ENCODE measurements at places on chromosomes 2 and 18.

DNA sequence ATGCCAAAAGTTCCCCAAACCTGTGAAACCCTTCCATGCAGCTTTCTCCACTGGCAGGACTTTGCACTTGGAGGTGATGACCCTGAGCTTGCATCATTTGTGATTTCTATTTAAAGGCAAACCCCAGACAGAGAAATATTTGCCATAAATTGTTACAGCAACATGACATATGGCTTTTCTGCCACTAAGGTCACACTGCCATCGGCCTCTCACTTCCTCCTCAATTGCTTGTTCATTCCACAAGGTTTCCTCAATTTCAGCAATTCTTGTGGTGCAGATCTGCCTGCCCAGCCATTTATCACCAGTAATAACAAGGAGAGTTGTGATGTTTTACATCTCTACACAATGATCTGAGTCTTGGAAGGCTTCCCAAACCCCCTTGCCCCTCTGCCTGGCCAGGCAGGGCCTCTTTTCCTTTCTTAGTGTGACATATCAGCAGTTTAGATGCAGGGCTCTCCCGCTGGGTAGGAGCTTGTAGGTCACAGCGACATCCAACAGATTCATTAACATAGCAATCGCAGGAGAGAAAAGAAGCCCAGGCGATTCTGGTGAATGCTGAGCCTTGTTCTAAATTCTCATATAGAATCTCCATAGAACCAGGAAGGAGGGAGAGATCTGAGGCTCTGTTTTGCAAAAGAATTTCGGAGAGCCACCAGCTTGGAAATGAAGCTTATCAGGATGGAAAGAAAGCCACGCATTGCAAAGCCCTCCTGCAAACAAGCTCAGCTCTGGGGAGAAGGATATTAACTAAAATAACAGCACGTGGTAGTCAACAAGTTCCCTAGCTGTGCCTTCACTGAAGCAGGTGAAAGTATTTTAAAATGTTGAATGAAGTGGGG lies 46.7 kb upstream of the ITGA6 start:
- DNase-seq, result no peak

DNA sequence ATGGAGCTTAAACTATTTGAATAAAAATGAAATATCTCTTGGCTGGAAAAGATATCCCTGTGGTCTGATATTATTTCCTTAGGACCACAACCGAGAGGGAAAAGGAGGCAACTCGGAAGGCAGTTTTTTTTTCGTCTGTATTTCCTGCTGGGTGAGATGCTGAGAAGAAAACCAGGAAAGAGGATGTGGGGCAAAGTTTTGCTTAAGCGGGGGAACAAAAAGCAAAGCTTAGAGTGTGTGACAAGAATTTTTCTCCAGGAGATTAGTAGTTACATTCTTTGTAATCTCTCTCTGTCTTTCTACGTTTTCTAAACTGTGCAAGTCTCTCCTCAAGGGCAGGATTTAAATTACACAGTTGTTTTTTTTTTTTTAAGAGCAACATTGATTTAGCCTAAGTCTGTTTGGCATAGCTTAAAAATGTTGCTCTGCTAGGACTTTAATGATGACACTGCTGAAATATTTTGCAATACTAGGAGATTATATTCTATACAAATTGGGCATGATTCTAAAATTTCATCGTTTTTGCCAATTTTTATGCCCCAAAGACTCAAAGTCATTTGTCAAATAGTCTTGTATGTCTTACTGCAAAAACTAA lies 258.5 kb downstream of the KCNS3 start:
- DNase-seq, result no peak

GRCh38 chr2:226790011-226790410 lies 9.6 kb downstream of the IRS1 start:
- no peak for DNase-seq

GRCh38 chr2:169653636-169654035 lies 40.6 kb downstream of the CFAP210 start:
- DNase-seq, result no peak

DNA sequence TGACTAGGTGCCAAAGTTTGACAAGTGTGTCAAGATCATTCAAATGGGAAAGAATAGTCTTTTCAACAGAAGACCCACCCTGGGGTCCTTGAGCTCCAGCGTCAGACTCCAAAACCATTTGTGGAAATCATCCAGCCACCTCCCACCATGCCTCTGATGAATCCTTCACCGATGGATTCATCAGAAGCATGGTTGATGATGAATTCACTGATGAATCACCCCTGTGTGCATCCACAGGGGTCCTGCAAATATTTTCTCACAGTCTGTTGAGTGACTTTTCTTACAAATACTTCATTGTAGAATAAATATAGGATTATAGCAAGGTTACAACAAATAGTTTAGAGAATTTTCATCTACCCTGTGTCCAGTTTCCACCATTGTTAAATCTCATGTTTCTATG lies 4.3 kb downstream of the UGT1A9 start:
- no peak for DNase-seq

DNA sequence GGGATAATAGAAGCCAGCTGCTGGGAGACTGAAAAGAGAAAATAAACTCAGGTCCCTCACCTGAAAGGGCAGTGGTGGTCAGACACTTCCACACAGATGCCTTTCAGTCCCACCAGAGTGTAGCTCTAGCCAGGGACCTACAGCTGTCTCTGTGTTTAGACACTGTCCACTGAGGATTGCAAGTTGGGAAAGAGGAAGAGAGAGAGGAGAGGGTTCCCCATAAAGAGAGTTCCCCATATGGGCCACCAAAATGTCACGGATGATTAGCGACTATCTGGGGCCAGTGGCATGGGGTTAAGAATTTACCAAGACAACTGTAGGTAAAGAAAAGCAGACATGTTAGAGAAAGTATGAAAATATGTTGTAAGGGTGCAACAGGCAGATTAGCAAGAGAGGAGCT lies 36.7 kb upstream of the SKA1 start:
- no peak for DNase-seq

DNA sequence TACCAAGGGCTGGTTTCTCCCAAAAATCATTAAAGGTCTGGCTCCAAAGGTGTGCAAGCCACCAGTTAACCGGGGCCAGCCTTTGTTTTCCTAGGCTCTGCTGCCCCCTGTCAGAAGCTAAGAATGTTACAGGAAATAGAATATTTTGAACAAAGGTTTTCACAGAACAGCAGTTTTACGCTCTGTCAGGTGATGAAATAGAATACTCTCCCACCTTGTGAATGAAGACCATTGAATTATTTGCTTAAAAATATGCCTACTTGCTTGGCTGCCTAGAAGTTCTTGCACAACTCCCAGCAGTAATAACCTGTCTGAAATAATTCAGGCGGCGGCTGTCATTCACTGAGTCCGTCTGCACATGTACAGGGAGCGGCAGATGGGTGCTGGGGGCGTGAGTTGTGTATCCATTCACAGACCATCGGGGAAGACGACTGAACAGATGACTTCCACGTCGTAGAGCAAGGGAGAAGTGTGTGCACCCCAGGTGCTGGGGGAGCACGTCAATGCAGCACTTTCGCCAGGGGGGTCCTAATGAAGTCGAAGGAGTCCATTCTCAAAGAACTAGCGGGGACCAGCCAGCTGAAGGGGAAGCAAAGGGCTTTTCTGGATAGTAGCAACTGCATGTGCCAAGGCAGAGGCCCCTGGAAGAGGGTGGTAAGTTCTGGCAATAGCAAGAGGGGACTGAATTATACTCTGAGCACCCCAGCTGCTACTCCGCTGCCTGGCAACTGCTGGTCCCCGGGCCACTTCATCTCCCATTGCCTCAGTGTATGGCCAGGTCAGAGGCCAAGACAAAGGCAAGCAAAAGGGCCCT lies 56.1 kb downstream of the SF3B1 start:
- peak; percentile 66 for DNase-seq

DNA sequence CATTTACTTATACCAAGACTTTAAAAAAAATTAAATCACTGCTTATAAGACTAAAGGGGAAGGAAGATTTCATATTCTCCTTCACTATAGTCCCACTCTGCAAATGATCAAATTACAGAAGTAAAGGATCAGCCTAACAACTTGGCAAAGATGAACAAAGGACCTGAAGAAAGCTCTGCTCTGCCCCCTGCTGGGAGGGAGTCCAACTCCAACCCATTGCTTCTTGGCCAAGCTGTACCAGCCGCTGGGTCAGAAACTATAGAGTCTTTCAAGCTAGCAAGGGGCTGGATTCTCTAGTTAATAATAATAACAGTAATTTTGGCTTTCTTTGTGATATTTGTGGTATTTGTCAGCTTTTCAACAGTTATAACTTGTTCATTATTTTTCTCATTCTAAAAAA lies 927.0 kb upstream of the CRIM1 start:
- peak; percentile 63 for DNase-seq

- DNase-seq, result no peak
Observed at GRCh38 chr18:23263551-23264235, 128.4 kb downstream of the CABLES1 start.

DNA sequence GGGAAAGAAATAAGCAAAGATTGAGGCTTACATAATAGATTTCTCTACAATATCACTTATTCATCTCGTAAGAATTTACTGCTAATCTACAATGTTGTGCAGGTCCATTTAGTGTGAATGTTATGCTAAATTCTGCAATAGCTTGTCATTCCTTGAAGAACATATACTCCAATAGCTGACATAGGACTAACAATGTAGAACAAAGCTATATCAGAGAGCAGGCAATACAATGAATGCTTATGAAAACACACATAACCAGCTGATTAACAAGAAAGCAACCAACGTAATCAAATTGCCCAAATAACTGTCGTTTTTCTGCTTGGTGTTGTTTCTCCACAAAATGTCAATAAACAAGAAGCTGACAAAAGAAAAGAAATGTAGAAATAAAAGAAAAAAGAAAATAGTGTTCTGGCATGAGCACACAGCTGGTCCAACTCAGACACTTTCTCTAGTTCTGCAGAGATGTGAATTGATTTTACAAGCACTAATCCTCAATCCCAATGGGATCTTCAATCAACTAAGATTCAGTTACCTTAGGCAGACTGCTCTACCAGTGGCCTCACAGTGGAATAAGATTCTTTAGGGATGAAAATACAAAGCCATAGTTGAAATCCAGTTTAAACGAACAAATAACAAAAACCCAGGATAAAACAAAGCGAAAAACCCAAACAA lies 1024.7 kb upstream of the PIK3C3 start:
- no peak for DNase-seq

- no peak for DNase-seq
Observed at GRCh38 chr2:68416081-68416675, 50.9 kb downstream of the FBXO48 start.

GRCh38 chr2:215535125-215535668 lies 99.3 kb upstream of the FN1 start:
- DNase-seq, result no peak

GRCh38 chr2:7867867-7868266 lies 814.0 kb upstream of the ID2 start:
- no peak for DNase-seq

- peak; percentile 16 for DNase-seq
Observed at GRCh38 chr2:85215448-85216401, 82.5 kb downstream of the TCF7L1 start.

GRCh38 chr18:3245185-3245564 lies 2.4 kb upstream of the MYL12A start:
- DNase-seq, result no peak

- no peak for DNase-seq
Observed at GRCh38 chr2:133167990-133168389, 400.3 kb downstream of the NCKAP5 start.

- DNase-seq, result peak; percentile 52
Observed at GRCh38 chr2:120344214-120344975, 1.5 kb upstream of the INHBB start.

DNA sequence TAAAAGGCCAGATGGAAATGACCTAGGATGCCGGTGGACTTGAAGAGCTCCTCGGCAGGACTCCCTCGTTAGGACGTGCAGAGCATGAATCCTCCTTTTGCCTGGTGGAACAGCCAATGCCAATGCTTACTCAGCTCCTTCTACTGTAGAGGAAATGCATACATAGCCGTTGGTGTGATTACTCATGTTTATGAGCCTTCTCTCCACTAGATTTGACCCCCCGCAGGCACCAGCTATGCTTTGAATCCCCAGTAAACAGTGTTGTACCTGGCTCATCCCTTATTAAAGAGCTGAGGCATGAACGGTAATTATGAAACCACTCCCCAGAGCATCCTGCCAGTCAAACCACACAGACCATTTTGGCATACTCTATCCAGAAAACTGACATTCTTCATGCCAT lies 172.8 kb downstream of the ANTXR1 start:
- DNase-seq, result no peak

GRCh38 chr18:76604935-76605240 lies 109.8 kb upstream of the ZNF516 start:
- no peak for DNase-seq

- DNase-seq, result no peak
Observed at GRCh38 chr2:86628091-86628522, 4.4 kb upstream of the RNF103 start.

- no peak for DNase-seq
Observed at GRCh38 chr2:10340593-10340975, 37.9 kb downstream of the HPCAL1 start.

GRCh38 chr2:127564429-127565260 lies 29.2 kb downstream of the MYO7B start:
- no peak for DNase-seq

DNA sequence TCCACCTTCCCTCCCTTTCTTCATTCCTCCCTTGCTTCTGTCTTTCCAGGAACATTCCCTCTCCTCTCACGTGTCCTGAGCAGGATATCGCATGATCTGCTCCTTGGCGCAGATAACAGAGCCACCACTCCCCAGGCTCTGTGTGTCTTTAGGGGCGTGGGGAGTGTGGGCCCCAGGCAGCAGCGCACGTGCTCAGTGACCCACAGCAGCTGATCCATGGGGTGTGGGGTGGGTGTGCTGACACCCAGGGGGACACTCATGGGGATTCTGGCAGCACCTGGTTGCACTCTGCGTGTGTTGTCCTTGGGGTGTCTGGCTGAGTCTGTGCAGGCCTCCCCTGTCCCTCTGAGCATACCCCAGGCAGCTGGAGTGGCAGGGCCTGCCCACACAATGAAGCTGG lies 9.9 kb upstream of the FOSL2 start:
- DNase-seq, result no peak

GRCh38 chr2:156023229-156023869 lies 309.2 kb downstream of the NR4A2 start:
- no peak for DNase-seq

DNA sequence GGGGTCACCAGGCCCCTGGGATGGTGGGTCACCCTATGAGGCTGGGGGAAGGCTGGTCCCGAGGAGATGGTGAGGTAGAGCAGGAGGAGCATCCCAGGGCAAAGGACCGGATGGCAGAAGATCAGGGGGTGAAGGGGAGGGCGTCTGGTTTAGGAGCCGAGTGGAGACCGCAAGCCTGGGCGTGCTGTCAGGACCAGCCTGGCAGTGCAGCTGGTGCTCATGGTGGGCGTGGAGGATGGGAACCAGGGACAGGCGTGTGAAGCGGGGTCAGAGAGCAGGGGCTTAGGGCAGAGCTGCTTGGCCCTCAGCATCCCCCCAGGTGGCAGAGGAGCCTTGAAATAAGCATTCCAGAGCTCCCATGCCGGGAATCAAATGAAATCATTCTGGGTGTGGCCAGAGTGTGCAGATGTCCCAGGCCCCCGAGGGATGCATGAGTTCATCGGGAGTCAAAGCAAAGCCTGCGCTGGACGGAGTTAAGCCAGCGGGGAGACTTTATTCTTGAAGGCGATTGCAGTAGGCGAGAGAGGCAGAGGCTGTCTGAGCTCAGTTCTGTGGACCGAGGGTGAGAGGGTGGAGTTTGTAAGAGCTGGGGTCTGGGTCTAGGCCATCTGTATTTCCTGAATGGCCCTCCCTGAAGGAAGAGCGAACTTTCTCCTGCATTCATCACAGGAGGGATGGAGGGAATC lies 33.1 kb upstream of the MBP start:
- DNase-seq, result no peak

GRCh38 chr2:108535357-108535631 lies 1.0 kb downstream of the LIMS1 start:
- no peak for DNase-seq

Data from endothelial cell (in vitro differentiated cells).